ENCODE measurements at places on chromosomes 3 and 15.
A peak's percentile ranks its signal among the peaks of the same experiment; 100 is the strongest.

DNA sequence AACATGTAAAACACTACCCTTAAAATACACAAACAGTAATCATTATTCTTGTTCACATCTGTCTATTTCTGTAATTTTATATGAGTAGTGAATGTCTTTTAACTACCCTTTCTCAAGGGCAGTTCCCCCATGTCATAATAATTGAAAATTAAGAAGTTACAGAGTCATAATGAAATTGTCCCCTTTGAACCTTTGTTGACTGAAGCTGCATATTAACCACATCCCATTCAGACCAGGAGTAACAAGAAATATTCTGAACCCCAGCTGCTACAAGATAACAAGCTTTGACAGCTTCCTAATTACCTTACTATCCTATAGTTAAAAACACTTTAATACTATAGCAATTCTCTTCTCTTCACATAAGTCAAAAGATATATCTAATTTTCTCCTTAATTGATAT lies 635.9 kb upstream of the SUCLG2 start:
- DNase-seq = no peak

GRCh38 chr15:92523176-92523575 lies 129.5 kb downstream of the ST8SIA2 start:
- DNase-seq = no peak

GRCh38 chr15:28895146-28895545 lies 9.4 kb downstream of the APBA2 start:
- no peak for DNase-seq

GRCh38 chr15:78641102-78641748 lies at the start of gene CHRNB4:
CHRNB4 (minus strand) TSS chr15:78641210; CDS start chr15:78641133, 77 bp downstream.
- DNase-seq = peak; percentile 5

- DNase-seq = no peak
Measured at GRCh38 chr3:148332509-148332908, 365.2 kb upstream of the AGTR1 start.

DNA sequence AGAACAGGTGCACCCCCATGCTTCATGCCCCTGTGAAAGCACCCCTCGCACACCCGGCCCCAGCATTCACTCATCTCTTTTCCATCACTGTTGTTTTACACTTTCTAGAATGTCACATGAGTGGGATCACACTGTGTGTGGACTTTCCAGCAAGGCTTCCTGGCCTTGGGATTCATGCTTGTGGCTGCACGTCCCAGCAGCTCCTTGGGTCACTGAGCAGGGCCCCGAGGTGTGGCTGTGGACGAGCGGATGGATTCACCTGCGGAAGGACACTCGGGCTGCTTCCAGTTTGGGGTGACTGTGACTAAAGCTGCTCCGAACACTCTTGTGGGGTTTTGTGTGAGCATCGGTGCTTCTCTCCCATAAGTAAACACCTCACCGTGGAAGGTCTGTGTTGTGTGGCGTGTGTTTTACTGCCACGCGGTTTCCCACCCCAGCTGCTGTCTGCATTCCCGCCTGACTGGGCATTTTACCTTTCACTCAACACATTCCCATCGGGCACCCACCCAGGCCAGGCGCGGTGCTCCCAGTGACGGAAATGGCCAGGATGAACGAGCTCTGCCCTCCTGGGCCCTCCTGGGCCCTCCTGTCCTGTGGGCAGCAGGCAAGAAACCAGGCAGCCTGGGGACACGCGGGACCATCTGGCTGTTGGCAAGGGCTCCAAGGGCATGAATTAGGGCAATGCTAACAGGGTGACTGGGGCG lies 41.4 kb downstream of the DNAJB8 start:
- no peak for DNase-seq

DNA sequence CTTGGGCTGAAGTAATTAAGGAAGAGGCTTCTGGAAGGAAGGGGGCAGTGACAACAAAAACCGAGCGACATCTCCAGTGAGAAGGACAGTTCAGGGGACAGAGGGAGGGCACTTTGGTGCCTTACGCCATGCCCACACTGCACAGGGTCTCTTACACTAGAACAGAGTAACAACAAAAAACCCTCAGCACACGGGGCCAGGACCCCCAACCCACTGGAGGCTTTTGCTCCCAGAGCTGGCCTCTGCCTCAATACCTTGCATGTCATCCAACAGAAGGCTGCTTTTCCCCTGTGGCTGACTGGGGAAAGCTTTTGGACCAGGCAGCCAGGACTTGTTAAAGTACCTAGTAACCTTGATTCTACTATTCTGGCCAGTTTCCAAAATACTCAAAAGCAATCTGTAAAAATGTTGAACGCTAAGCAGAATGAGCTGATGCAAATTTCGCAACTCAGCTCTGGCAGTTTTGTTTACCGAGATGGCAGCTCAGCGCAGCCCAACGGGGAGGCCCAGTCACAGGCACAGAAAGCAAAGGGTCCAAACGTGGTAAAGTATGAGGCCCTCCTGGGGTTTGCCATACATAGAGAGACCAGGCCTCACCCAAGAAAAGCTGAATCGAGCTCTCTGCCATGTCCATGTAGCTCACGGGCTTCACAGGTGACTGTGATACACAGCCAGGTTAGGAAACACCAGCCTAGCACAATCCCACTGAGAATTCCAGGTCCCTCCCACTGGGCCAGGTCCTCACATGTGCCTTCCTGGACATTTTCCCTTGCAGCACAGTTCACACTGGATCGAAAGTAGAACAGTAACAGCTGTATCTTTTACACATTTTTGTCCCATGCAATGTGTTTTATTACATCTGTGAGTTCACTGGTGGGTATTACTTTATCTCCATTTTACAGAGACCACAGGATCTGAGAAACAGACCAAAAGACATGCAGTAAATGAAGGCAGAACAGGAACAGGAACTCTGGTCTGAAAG lies 6.0 kb downstream of the CHCHD4 start:
- peak; percentile 90 for DNase-seq

GRCh38 chr3:58216496-58217195 lies 5.9 kb upstream of the DNASE1L3 start:
- DNase-seq = no peak

DNA sequence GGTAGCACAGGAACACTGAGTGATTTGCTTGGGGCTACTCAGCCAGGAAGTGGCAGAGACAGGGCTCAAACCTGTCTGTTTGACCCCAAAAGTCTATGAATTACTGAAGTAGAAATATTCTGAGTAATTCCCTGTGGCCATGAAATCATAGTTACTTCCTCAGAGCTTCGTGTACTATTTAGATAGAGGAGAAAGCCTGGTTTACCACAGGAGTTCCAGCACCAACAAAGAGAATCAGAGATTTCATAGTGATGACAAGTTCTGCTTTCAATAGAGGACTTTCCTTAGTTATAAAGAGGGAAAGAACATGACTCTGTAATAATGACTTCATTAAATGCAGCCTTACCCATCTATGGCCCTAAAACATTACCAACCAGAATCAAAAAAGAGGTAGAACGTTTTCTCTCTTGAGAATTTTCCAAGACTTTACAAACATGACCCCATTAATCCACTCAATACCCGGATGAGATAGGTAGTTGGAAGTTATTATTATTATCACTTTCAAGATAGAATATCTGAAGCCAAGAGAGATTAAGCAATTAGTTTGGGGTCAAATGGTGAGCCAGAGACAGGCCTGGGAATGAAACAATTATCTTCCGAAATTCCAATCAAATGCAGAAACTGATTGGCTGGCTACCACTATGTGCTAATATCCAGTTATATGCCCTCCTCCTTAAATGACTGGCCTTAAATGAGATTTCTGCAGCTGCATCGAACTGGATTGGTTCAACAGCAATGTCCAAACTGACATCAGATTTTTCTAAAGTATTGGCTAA lies 13.6 kb upstream of the WNT5A start:
- peak; percentile 76 for DNase-seq

DNA sequence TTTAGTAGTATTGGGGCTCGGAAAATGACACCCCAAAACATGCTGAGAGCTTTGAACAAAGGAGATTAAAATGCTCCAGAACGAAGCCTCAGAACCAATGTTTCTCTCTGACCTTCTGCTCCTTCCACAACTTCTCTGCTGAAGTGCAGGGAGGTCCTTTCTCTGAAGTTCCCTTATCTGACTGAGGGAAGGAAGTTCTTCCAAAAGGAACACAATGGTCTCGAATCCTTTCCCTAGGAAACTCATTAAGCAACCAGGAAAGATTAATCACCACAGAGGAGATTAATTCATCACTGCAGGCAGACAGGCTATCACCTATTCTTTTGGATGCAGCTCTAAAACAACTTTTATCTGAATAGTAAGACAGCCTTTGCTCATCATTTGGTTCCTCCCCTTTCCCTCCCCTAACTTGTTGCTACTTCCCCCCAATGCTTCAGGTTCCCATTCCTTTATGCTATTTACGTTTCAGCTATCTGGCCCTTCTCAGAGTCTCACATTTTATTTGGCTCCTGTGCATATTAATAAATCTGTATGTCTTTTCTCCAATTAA lies 18.2 kb upstream of the WDR49 start:
- DNase-seq = no peak

DNA sequence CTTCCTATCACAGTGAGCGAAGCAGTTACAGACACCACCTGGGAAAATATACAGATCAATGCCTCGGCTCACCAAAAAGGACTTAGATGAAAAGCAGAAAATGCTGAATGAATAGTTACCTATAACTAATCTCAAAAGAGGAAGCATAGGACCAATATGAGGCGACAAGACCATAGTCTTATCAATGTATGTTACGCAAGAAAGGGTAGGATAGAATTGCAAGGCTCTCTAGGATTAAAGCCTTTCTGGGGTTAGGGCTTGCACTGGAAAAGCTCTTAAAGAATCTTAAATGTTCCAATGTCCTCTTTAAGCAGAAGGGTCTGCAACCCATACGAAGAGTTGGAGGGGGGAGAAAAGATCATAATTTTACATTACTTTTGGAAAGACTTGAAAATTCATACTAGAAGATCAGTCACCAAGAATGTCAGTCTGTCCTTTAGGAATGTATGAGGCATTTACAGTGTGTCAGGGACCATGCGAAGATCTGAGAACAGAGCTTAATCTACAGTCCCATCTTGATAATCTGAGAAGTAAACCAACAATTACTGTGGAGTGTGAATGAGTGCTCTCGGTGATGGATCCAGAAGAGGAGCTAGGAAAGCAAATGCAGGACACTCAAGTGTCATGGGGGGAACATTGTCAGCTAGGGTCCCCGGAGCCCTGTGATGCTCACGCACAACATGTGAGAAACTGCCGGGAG lies 185.9 kb downstream of the GREM1 start:
- no peak for DNase-seq

DNA sequence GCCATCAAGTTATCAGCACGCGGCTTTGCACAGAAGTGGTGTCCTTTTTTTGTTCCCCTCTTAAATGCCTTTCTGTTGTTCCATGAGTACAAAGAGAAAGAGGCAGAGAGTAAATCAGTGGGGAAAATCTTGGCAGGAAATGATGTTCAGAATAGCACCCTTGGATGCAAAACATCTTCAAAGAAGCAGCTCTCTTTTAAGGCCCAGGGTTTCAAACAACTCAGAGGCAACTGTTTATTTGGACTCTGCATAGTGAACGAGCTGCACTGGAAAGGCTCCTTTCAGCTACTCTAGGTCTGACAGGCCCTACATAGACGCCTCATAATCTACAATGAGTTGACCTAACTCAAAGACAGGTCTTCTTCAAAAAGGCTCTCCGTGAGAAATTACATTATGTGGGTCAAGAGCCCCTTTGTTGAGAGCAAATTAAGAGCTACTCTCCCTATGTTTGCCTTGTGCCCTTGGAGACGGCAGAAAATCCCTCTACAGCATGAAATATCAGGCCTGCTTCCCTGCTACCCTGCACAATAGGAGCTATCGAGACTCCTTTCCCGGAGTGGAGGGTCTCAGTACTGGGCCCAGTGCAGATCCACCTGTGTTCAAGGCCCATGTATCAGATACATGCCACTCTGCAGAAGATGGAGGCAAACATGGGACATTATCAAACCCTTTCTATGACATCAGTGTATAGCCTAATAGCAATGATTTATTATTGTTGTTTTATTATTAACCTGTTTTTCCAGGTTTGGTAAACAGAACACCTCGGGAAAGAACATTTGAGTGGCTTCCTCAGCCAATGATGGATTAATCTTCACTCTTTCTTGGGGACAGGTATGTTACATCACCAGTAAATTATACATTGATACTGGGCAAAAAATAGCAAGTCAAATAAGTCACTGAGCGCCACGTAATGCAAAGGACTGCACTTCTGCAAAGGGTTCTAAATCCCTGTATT lies 53.1 kb downstream of the HEG1 start:
- DNase-seq = no peak

- DNase-seq = no peak
Measured at GRCh38 chr3:197475514-197475913, 80.3 kb downstream of the BDH1 start.

GRCh38 chr3:123429362-123430125 lies 19.3 kb downstream of the ADCY5 start:
- no peak for DNase-seq

DNA sequence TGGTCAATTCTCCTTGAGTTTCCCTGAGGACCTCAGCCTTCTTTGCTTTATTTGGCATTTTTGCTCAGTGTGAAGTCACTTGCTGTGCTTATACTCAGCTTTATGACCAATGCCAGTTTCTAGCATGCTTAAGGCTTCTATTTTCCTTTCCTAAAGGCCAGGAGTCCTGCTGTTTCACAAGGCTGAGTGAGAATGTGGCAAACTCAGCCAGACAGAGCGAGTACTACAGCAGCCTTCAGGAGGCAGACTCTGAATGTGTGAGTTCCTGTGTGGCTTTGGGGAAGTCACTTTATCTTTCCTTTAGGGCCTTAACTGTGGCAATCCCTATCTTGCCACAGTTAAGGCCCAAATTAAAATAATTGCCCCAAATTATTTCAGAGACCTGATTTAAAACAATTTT lies 213.2 kb upstream of the MRPL3 start:
- DNase-seq = no peak

- DNase-seq = no peak
Measured at GRCh38 chr15:81296673-81297072, 27.3 kb downstream of the STARD5 start.

- peak; percentile 32 for DNase-seq
Measured at GRCh38 chr3:71227270-71227661, 356.3 kb downstream of the FOXP1 start.

GRCh38 chr3:47976135-47976732 lies 40.0 kb downstream of the MAP4 start:
- no peak for DNase-seq

DNA sequence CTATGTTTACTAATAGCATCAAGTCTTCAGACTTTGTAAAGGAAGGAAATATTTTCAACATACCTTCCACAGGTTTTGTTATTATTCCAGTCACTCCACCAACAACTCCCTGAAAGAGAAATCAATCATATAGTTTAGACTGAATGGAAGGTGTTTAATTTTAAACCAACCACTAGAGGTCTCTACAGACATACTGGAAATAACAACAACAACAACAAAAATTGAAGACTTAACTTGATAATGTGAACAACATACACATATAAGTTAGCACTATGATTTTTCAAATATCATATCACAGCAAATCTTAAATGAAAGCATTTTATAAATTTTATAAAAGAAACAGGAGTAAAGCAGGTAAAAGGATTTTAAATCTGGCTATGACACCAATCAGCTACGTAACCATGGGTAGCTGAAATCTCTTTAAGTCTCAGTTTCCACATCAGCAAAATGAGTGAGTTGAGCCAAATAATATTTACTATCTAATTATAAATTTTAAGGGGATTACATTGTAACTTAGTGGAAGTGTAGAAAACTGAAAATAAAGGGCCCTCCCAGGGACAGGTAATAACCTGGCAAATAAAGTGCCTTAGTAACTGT lies 188.2 kb downstream of the VPS13C start:
- peak; percentile 32 for DNase-seq

- peak; percentile 38 for DNase-seq
Measured at GRCh38 chr3:64530434-64531049, 157.3 kb downstream of the ADAMTS9 start.
